GDM1 (cell line): ENCODE measurements at places on chromosomes 11 and 22.

DNA sequence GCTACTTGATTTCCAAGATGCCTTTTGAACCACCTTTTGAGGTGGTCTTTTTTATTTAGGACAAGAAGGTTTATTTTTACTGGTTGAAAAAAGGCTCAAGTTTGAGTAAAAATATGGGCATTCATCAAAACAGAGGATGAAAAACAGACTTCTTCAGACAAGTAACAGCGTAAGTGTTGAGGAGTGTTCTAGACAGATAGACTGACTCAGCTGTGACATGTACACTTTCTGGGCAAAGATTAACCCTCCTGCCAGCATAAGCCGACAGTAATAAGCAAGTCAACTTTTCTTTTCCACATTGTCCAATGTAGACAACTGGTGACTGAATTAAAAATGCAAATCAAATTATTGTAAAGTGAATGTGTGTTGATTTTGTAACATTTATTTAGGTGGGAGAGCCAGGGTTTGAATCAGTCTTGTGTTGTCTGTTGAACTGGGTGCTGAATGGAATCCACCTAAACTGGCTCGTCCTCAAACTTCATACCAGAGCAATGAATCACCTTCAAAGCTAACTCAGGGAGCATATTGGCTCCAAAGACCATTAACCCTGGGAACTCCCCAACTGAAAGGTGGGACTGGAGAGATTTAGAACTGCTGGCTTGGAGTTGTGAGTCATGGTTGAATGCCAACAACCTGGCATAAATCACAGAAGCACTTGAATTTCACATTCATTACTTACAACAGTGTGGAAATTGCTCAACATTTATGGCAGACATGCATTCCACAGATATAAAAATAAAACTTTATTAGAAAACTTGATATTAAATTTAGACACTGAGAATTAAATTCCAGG, 377.0 kb downstream of the ETS1 start:
- no peak for DNase-seq

DNA sequence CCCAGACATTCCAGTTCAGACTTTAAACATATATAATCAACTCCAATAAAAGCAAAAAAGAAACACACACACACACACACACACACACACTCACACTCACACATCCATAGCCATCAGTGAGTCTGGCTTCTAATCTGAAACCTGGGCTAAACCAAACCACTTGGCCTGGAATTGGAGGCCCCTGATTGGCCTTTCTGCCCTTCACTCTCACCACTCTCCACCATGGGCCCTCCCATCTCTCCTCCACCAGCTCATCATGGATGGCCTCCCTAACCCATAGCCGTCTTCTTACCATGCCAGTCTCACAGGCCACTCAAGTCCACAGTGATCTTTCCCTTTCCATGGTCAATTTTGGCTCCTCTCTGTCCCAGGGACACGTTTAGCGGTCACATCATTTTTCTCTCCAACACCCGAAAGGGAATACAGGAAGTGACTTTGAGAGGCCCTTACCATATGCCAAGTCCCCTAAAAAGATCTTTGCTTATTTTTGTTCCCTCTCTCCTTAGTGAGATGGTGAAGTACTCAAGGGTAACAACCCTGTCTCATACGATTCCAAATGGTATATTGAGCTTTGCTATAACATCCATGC, 66.6 kb downstream of the ENDOD1 start:
- DNase-seq, result no peak

DNA sequence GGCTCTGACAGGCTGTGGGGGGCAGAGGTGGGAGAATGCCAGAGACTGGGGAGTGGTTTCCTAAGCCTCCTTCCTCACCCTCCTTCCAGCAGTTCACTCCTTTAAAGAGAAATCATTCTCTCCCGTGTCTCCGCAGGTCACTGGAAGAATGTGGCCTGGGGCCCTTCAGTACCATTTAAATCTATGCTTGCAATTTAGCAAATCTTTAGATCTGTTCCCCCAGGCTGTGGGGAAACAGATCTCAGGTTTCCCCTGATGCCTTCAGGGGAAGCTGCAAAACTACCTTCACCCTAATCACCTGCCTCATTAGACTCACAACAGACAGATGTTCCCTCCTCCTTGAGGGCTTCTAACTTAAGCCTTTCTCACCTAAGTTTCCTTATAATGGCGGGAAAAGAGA, 55.3 kb downstream of the KIRREL3 start:
- DNase-seq, result no peak

DNA sequence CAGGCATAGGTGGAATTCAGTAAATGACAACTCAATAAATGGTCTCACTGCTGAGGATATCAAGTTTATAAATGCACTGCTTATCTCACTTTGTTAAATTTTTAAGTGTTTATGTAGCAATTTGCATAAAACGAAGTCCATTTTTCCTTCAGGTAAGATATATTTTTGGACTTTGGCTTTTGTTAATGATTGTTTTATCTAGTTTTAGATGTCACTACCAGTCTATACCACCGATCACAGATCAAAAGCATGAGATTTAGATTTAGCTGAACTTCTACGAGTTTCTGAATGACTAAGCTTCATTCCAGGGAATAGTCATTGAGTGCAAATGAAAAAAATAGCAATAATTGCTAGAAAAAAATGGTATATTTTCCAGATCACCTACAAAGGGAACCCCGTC, 12.8 kb upstream of the SLC5A12 start:
- no peak for DNase-seq

DNA sequence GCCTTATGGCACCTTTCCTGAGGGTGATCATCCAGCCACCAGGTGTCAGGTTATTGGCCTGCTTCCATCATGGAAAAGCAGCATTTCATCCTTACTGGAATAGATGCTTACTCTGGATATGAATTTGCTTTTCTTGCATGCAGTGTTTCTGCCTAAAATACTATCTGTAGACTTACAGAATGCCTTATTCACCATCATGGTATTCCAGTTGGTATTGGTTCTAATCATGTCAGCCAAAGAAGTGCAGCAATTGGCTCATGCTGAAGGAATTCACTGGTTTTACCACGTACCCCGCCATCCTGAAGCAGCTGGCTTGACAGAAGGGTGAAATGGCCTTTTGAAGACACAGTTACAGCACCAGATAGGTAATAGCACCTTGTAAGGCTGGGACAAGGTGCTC, 194.2 kb downstream of the AASDHPPT start:
- DNase-seq, result no peak

- no peak for DNase-seq
Observed at GRCh38 chr11:27717377-27717776, 17.1 kb upstream of the BDNF start.

- DNase-seq, result peak; percentile 9
Observed at GRCh38 chr11:44916801-44917385, 33.8 kb downstream of the TP53I11 start.

DNA sequence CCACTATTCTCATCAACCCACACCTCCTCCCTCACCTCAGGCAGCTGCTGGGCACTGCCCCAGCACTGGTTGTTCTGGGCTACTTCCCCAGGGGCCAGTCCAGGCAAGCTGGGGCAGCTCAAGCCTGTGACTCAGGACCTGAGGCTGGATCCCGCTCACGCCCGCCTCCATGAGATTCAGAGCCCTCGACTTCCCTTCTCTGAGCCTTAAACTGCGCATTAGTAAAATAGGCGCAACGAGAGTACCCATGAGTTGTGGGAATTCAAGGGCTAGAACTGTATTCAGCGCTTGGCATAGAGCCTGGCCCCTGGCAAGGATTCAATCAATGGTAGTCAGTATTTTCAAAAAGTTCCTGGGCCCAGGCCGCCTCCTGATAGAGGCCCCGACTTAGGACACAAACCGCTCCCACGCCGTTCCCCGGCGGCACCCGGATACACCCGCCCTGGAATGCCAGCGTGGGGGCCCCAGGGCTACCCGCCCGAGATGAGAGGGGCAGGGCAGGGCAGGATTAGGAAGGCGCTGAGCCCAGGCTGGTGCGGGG, 723 bp upstream of the CD82 start:
- DNase-seq, result no peak

DNA sequence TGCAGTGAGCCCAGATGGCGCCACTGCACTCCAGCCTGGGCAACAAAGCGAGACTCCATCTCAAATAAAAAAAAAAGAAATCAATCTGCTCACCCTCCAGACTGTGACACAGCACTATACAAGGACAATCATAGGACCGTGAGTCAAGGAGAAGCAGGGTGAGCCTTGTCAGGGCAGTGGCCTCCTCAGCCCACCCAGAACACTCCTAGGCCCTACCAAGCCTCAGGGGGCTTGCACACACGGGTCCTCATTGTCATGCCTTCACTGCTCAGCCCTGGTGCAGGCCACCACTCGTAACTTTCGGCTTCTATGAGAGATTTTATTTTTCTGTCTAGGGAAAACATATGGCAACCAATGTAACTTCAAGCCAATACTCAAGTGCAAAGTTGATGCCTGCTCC, 35.8 kb downstream of the DGCR2 start:
- DNase-seq, result no peak

GRCh38 chr11:26331911-26332571, at the start of gene ANO3:
TSS of gene ANO3 (plus strand) at chr11:26332130. CDS start at chr11:26332276, 146 bp downstream.
- no peak for DNase-seq

DNA sequence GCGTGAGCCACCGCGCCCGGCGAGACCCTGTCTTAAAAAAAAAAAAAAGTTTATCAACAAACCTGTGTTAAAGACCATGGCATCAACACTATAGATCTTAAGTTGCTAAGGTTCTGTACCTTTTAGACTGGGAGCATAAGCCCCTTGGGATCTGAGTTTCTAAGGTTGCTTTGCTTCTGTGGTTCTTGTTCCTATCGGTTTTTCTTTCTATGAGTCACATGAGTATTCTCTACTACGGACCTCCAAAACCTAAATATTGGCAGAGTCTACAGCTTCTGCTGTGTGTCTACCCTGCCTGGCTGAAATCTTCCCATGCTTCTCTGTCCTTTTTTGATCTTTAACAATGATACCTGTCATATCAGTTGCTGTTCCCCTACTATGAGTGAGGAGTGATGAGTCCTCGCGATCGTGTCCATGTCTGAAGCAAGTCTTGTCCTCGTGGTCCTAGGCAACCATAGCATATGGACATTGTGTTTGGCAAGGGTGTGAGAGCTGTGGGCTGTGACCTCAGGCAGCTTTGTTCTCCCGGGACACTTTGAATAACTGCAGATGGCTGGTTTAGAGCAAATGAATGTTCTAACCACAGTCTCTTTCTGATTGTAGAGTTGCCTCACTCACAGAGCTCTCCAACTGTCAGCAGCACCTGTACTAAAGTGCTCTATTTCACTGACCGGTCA, 9.0 kb upstream of the DLAT start:
- no peak for DNase-seq

- DNase-seq, result no peak
Observed at GRCh38 chr11:117790279-117790678, 6.7 kb downstream of the DSCAML1 start.

DNA sequence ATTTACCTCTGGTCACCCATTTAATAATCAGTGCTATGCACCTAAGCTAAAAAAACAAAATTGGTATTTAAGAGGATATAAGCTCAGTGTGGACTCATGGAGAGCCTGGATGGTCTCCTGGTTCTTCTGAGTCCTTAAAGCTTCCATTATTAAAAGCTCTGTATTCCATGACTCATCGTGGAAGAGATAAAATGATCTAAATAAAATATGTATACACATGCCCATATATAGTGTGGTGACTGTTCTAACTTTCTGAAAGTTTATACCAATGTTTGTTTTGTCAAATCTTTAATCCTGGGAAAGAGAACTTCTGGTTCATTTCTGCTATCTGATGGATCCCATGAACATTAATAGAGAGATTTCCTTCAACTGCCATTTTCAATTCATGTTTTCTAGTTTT, 375.9 kb downstream of the GUCY1A2 start:
- no peak for DNase-seq

DNA sequence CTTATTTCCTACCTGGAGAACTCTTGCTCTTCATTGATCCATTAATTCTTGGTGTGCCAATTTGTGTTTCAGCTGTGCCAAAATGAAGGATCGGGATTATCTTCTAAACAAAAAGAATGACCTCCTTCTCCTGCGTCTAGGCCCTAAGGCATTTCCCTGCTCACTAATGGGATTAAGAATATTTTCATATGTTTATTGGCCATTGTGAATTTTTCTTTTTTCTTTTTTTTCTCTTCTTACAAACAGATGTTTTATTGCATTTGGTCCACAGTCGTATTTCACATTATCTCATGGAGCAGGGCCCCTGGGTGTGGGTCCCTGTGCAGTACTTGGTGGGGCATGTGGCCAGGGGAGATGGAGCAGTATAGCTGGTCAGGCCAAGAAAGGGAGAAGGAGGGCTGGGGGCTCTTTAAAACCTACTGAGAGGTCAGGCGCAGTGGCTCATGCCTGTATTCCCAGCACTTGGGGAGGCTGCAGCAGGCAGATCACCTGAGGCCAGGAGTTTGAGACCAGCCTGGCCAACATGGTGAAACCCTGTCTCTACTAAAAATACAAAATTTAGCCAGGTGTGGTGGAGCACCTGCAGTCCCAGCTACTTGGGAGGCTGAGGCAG, 35.3 kb upstream of the HORMAD2 start:
- DNase-seq, result no peak

GRCh38 chr11:36684840-36685801, 87.1 kb upstream of the RAG2 start:
- DNase-seq, result no peak

DNA sequence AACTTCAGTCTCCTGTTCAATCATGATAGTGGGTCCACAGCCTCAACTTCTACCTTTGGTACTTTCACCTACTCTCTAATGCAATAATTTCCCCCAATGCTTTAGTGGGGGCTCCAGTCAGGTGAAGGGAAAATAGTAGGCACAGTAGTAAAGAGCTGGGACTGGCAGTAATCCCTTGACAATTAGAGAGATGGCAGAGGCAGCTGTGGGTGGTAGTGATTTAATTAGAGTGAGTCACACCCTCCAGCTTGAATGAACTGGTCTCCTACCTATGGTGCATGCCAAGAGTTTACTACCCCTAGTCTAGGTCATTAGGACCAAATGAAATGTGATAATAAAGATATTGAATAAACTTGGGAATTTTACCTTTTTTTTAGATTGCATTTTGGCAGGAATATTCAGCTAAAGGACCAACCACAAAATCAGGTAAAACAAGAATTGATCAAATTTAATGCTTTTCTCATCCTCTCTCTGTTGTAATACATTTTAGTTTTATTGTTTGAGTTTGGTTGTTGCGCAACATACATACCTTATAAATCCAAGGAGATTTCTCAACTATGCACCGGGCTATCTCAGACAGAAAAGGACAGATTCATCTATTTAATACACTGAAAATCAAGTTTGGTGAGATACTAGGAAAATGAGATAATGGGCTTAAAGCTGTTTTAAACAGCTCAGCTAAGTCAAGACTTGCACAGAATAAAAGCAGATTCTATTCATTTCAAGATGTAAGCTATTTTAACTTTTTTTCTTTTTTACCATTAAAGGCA, 9.0 kb downstream of the PRRG4 start:
- no peak for DNase-seq
